ENCODE measurements at places on chromosomes 2 and 18.

- no peak for DNase-seq
Measured at GRCh38 chr2:230657462-230657861, 55.2 kb upstream of the CAB39 start.

DNA sequence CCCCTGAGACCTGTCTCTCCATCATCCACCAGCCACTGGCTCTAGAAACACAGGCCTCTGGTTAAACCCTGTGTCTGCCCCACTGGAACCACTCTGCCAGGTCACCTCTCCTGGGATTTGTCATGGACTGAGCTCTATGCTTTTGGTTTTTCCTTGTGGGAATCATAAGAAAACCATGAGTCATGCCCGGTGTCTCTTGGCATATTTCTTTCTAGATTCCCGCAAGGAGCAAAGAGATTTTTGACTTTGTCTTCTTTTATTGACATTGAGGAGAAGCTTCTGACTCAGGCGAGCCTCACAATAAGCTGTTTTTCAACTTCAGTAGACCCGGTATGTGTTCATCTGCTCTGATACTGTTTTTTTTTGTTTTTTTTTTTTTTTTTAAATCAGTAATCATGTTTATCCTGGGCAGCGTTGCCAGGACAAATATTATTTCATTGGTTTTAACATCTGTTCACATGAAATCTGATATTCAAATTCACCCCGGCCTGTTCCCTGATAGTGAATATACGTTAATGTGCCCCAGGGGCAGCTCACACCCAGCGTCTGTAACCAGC is 207.1 kb downstream of the ACKR3 start:
- DNase-seq = peak; percentile 93

DNA sequence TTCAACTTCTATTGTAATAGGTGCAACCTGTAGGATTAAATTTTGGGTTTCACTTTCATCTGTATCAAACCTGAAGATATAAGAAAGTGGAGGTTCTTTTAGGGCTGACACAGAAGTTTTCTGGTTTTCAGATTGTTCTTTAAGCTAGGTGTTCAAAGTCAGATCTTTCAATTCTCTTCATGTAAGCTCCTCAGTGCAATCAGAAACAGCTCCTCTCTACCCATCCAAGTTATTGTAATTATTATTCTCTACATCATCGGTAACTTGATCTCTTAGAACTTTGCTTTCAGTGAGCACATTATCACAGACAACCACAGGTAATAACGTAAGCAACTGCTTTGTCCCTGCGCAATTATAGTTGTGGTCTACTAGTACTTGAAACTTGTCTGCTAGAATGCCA is 179.4 kb downstream of the MYCN start:
- DNase-seq = no peak

- no peak for DNase-seq
Measured at GRCh38 chr2:214537929-214538328, 127.1 kb downstream of the VWC2L start.

DNA sequence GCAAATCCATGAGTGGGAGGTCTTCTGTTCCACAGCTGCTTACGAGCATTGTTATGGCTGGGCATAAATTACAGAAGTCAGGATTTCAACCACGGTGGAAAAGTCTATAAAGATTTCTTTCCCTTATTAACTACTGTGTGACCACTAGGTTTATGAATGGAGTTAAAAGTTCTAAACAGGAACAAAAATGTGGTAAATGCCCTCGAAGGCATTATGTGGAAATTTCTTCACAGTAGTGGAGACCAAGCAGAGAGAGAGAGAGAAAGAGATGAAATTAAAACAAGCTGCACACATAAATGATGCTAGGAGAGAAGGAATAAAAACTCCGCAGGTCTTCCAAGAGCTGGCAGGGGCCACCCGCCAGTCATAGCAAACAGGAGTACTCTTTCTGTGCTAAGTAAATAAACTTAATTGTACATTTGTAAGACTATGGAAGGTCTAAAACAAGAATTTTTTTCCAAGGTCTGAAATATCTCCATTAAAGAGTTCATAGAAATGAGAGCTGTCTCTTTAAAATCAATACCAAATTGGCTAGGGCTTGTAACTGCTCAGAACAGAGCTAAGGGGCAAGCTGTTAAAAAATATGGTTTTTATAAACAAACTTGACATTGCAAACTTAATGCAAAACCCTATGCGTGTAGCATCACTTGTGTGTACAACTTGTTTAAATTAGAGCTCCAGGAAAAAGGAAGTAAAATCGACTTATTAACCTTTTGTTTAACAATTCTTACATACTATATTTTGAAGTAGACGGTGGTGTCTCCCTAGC is 438.2 kb downstream of the MEIS1 start:
- peak; percentile 8 for DNase-seq

DNA sequence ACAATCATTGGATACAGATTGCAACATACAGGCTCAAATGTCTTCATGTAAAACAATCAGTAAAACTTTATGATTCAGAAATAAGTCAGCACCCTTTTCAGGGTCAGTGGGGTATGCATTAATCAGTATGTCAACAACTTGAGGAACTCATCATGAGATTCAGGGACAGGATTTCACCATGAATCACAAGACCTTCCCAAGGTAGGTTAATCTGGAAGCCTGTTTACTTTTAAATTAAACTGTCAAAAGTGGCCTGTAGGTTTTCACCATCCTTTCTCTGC is 104.8 kb downstream of the SP100 start:
- peak; percentile 21 for DNase-seq

GRCh38 chr18:12943215-12943614 is 4.6 kb upstream of the SEH1L start:
- DNase-seq = no peak
